ENCODE measurements at places on chromosomes 2 and 18.

DNA sequence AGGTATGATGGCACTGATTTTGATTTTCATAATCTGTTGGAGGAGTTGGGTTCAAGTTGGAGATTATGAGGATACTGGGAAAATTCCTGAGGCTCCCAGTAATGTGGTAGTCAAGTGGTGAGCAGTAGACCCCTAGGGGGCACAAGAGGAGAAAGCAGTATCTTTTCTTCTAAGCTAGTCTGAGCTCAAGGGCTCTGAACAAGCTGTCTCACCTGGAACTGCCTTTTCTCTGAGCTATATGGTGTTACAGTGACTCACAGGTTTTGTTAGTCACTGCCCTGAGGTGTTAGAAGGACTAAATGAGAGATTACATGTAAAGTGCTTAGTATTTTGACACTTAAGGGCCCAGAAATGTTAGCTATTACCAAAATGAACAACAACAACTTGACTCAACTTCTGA lies 42.2 kb downstream of the CD302 start:
- no peak for DNase-seq

- DNase-seq, result no peak
Observed at GRCh38 chr2:42967959-42968674, 175.7 kb upstream of the HAAO start.

- DNase-seq, result no peak
Observed at GRCh38 chr2:51510303-51510702, 478.4 kb upstream of the NRXN1 start.

DNA sequence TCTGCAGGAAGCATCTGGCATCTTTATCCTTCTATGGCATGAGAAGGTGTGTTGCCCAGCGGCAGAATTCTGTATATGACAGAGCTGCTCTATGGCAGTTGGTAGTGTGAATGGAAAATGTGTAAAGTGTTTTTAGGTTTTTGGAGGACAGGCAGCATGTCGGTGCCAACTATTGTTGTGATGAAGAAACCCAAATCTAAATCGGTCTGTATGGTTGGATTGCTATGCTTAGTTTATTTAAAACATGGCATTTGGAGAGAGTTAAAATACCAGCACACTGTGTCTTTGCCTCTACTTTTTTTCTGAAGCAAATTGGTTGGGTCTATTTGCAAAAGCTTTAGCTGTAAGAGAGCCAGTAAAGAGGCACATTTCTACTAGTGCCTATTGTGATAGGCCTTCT lies 136.7 kb downstream of the CTNNA2 start:
- DNase-seq, result no peak

GRCh38 chr18:57925706-57926105 lies 118.3 kb upstream of the NEDD4L start:
- DNase-seq, result no peak

DNA sequence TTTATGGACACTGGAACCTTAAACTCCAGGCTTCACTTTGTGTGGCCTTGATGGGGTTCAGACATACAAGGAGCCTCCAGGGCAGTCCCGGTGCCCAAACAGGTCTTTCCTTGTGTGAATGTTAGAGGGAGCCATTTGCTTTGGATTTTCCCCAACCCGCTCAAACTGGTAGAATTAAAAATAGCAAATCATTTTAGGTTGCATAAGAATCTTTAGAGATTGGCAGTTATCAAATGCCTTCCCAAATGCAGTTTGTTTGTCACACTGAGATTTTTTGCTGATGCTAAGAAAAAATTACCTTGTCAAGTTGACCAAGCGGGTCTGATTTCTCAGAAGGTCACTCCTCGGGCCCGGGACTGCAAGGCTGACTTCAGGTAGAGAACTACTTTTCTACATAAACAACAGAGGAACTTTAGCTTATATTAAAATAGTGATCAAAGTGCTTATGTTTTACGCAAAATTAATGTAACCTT lies 36.4 kb downstream of the ATP6V1C2 start:
- no peak for DNase-seq

DNA sequence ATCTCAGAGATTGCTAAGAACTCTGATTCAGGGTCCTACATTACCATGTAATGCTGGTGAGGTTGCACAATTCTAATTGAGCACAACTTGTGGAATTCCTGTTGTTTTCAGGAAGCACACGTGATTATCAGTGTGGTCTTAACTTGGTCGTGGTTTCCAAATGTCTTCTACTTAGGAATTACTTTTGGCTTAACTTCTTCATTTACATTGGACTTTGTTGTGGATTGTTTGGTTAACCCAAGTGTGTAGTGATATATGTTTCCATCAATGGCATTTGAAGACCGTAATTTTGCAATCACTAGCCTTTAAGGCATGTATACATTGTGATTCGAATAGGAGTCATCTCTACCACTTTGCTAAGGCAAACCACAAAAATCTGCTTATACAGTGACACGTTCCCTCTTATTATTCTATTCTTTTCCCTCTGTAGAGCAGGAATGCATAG lies 373.3 kb downstream of the IRS1 start:
- no peak for DNase-seq

GRCh38 chr18:75129717-75130477 lies 79.0 kb downstream of the PTGR3 start:
- no peak for DNase-seq

DNA sequence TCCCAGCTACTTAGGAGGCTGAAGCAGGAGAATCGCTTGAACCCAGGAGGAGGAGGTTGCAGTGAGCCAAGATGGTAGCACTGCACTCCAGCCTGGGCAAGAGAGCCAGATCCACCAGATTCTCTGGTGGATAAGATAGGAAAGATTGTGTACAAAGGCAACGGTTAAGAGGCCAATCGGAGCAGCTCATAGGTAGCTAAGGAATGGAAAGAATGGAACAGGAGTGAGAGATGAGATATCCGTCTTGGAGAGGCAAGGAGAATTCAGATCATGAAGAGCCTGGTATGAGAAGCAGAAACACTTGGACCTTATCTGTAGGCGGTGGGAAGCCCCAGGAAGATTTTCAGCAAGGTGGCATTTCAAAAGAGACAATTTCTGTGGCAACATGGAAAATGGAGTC lies 27.1 kb downstream of the TTR start:
- DNase-seq, result no peak

- peak; percentile 26 for DNase-seq
Observed at GRCh38 chr2:45134726-45135125, 125.5 kb upstream of the SIX2 start.

DNA sequence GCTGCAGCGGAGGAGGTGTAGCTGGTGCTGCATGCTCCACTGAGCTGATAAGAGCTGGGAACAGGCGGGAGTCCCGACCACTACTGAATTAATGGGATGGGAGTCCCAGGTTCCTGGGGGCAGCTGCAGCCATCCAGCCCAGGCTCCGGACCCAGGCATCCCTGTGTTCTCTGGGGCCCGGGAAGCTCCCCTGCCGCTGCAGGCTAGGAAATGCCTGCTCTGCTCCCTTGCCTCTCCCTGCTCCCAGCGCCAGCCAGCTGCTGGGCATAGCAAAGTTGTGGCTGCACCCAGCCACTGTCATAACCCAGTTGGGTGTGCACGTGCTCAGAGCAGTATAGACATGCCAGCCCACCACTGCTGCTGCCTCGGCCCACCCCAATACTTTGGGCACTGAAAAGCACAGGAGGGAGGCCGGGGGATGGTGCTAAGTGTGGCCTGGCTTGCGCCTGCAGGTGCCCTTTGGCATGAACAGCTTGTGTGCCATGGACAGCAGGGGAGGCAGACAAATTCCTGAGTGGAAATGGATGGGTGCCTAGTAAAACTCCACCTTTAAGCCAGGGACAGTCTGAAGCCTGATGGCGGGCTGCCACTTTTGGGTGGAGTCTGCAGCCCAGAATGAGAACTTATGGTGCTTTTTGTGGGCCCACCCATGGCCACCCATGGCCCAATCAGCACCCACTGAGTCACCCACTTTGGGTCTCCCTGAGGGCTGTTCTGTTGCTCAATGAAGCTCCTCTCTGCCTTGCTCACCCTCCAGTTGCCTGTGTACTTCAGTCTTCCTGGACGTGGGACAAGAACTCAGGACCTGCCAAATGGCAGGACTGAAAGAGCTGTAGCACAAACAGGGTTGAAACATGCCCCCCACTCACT lies 219.3 kb upstream of the TMEFF2 start:
- DNase-seq, result no peak

- no peak for DNase-seq
Observed at GRCh38 chr18:35282353-35282752, 7.7 kb downstream of the ZSCAN30 start.

DNA sequence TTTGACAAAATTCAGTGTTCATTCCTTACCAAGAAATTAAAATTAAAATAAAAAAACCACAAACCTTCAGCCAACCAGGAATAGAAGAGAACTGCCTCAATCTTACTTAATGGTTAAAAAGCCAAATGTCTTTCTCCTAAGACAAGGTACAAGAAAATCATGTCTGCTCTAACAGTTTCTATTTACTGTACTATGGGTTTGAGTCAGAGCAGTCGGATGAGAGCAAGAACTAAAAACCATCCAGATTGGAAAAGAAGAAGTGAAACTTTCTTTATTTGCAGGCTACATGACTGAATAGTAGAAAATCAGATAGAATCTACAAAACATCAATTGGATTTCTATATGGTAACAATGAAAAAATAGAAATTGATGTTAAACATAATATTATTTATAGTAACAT lies 555.5 kb upstream of the TNP1 start:
- DNase-seq, result no peak

- no peak for DNase-seq
Observed at GRCh38 chr2:98775146-98775986, 44.4 kb upstream of the MGAT4A start.

DNA sequence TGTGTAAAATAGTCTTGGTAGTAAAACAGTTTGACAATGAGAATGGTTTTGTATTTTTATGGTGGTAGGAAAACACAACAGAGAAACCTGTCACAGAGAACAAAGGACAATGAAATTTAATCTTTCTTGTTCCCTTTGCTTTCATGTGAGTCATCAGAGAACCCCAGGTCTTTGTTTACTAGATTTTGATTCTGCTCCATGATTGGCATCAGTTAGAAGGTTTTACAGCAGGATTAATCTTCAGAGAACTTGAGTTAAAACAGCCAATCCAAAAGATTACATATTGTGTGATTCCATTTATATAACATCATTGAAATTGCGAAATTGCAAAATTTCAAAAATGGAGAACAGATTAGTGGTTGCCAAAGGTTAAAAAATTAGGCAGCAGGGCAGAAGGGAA lies 2.5 kb downstream of the APLF start:
- no peak for DNase-seq

GRCh38 chr2:141522702-141523101 lies 608.1 kb downstream of the LRP1B start:
- no peak for DNase-seq

DNA sequence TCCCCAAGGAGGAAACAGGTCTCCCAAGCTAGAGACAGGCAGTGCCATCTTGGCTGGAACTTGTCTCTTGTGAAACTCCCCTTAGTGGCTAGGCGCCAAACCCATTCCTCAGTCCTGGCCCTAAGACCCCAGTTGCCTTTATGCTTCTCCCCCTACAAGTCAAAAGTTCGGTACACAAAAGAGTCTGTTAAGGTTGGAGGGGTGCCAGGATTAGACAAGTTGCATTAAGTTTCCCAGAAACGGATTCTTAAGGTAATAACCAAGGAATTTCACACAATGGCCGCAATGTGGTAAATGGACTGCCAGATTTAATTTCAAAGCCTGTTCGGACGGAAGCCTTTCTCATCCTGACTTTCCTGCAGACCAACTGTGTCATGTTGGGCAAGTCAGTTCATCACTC lies 80.7 kb downstream of the CCBE1 start:
- no peak for DNase-seq

DNA sequence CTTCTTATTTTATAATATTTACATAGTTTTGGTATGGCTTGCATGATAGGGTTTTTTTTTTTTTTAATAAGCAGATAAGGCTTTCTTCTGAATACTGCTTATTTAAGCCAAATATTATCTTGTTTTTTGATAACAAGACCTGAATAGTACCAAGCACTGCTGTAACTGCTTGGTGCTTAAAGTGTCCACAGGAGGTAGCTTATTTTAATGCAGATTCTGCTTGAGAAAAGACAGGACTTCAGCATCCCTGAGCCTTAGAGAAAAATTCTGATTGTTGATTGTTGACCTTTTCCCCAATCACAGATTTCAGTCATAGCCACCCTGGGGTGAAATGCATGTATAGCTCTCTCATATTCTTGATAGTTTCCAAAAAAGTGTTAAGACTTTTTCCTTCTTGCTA lies 336.4 kb downstream of the CTNNA2 start:
- DNase-seq, result no peak

GRCh38 chr2:120576509-120577474 lies 158.9 kb upstream of the GLI2 start:
- DNase-seq, result no peak

DNA sequence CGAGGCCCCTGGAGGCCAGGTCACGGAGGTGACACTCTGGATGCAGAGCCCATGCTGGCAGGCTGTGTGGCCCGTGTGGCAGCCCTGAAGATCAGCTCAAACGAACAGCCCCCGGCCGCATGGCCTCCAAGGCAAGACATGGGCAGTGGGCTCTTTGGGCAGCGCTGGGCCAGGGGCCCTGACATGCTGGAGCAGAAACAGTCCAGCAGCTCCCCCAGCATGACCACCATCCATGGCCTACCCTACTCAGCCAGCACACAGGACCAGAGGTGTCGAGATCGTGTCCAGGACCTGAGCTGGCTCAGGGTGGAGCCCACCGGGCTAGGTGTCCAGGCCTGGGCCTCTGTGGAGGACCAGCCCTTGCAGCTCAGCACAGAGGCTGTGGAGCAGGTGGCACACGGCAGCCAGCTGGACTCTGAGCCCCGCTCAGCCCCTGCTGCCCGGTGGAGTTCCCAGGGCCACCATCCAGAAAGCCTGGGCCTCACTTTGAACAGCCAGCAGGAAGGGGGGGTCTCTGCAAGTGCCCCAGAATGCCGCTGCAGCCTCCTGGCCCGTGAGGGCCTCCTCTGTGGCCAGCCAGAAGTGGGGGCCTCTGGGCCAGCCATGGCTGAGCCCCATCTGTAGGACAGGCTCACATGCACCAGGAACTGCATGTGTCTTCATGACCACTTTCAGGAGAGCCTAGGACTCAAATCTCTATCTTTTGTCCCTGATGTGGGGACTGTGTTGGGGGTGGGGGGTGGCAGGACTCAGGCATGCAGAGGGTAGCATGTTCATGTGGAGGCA lies 8.9 kb downstream of the AMER3 start:
- no peak for DNase-seq

DNA sequence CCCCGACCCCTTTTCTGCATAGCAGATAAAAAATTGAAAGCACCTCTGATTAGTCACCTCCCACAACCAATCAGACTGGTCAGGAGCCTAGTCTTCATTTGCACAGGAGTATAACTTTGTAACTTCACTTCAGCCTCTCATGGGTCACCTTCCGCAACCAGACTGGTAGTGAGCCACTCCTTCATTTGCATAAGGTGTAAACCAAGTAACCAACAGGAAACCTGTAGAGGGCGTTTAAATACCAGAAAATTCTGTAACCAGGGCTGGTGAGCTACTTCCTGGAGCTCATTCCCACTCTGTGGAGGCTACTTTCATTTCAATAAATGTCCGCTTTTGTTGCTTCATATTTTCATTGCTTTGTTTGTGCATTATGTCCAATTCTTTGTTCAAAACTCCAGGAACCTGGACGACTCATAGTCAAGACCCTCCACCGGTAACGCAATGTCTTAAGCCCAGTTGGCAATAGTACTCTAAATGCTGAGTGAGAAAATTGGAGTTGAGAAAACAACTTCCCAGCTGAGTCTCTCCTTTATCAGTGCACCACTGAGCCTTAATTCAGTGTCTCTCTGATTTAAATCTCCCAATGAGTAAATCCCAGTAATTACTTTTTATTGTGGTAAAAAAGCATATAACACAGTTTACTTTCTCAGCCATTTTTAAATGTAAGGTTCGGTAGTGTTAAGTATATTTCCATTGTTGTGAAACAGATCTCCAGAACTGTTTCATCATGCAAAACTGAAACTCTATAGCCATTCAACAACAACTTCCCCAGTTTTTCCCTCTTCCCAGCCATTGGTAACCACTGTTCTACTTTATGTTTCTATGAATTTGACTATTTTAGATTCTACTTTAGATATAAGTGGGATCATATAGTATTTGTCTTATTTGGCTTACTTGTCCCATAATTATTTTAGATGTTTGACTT lies 392.7 kb upstream of the SLC8A1 start:
- DNase-seq, result no peak

Measured in CD4-positive, alpha-beta T cell treated with Interleukin-4 for 1 hour (primary cell).